ENCODE measurements at places on chromosomes 4 and X.

DNA sequence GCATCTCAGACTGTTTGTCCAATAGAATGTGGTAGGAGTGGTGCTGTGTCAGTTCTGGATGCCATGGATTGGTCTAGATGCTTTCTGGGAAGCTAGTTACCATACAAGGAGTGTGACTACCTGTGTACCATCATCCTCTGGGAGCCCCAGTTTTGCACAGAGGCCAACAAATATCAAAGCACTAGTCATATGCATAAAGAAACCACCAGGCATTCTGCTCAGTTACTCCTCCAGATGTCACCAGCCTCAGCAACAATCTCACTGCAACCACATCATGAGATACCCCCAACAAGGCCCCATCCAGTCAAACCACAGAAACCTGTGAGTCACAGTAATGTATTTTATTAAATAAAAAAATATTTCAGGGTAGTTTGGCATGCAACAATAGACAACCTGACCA lies 435.8 kb upstream of the CPEB2 start:
- no peak for DNase-seq

DNA sequence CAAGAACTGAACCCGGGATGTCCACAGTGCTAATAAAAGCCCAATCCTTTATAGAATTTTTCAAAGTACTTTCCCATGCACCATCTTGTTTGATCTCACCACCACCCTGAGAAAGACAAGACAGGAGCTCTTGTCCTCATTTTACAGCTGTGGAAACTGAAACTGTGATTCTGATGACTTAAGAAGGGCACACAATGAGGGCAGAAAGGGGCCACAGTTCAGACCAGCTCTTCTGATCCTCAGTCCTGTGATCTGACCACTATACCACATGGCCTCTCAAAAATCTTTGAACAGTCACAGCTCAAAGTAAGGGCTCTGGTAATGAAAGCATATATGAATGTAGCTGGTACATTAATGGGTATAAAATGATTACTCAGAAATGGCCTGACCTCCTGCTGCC lies 127.3 kb upstream of the CPEB2 start:
- DNase-seq, result no peak

- DNase-seq, result no peak
Observed at GRCh38 chrX:112761242-112762207, 79.1 kb downstream of the AMOT start.

DNA sequence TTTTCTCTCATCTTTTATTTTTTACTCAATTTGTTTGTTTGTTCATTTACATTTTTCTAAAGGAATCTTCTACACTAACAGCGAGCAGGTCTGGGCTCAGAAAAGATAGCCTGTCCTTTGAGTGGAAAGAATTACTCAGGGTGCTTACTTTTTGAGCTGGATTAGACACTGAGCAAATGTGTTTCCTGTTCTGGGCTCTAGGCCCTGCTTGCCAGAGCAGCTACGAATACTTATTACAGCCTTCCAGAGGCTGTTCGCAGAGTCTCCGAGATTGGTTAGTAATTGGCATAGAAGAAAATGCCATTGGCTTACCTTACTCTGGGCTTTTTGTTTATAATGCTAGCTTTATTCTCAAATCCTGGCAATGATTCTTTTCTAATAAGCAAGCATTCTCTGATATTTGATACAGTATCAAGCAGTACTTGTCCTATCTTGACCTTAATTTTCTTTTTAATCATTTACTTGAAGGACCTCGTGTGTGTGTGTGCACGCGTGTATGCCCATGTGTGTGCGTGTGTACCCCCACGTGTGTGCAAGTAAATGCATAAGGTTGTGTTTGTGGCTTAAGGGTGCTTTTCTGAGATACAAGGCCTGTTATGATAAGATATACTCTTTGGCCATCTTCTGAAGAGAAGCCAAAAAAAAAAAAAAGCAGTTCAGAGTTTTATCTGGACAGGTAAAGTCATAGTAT lies 76.2 kb upstream of the GRXCR1 start:
- DNase-seq, result no peak

DNA sequence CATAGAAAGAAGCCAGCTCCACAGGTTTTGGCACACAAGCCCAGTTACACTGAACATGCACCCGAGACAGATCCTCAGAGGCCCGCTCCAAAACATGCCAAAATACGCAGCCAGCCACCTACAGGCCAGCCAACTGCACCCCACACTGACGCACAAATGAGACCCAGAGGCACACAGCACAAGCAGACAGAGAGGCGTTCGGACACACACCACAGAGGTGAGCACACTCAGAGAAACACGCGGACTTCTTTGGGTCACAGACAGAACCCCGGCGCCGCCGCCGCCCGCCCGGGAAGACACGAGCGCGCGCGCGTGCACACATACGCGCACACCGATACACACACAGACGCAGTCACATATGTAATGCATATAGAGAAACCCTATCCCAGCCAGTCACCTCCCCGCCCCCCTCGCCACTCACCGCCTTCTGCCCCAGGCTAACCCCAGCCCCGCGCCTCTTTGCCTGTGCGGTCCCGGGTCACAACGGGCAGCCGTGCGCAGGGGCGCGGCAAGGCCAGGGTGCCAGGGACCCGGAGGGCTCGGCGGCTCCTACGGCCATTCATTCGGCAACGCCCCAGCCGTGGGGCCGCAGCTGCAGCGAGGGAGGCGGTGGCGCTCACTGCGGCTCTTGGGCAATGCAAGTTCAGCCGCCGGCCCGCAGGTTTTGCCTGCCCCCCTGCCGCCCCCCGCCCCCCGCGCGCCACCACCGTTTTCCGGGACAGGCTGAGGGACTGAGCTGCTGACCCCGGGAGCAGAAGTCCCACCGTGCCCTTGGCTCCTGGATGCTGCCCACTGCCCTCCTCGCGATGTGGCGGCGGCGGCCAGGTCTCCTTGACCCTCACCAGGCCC lies 553 bp downstream of the SEPTIN6 start:
- DNase-seq, result peak; percentile 74

GRCh38 chr4:89722517-89722916 lies 114.4 kb downstream of the SNCA start:
- DNase-seq, result no peak

DNA sequence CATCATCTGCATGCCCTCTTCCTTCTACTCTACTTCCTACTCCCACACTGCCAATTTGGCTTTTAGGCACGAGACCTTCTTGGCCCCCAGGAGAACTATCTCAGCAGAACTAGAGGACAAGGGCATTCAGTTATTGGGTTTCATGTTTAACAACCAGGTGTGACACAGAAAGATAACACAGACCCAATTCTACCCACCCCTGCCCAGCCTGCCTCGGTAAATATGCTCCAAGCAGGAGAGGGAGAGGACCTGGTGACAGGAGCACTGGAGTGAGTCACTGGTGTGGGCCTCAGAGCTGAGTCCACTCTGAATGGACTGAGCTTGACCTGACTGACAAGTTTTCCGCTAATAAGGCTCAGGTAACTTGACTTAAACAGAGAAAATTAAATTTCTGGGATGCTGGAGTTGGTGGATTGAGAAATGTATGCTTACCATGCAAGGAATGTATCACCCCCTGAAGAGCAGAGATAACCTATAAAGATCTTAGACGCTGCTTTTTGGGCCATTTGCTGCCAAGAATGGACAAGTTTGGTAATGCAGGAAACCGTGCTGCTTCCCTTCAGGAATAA lies 52.5 kb downstream of the CASP3 start:
- DNase-seq, result no peak

- no peak for DNase-seq
Observed at GRCh38 chrX:97691901-97692455, 808.3 kb downstream of the RPA4 start.

GRCh38 chr4:3338321-3338838 lies 45.6 kb downstream of the RGS12 start:
- DNase-seq, result no peak

- DNase-seq, result no peak
Observed at GRCh38 chr4:176656108-176656507, 136.6 kb downstream of the VEGFC start.

DNA sequence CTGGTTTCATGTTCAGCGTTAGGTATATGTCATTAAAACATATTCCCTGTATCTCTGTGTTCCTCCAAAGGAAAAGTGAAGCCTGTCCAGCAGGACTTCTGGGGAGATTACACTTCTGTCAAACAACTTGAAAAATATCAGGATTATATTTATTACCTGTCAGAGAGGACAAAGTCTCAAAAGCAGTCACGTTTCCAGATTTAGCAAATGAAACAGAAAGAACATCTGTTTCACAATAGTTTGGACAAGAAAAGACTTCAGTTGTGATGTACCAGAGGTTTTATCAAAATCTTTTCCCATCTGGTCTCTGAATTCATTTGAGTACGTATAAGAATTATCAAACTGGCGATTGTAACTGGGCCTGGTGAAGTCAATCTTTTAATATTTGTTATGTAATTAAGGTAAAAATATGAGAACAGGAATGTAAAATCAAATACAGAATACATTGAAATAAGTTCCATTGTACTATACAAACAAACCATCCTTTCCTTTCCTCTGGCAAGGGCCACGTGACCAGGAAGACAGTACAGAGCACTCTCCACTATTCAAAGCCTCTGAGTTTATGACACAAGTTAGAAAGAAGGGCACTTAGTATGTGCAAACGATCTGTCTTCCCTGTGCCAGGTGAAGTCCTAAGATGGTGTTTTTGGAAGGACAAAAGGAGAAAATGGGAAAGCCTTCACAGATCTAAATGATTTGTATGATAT lies 3.2 kb downstream of the CASP3 start:
- no peak for DNase-seq

DNA sequence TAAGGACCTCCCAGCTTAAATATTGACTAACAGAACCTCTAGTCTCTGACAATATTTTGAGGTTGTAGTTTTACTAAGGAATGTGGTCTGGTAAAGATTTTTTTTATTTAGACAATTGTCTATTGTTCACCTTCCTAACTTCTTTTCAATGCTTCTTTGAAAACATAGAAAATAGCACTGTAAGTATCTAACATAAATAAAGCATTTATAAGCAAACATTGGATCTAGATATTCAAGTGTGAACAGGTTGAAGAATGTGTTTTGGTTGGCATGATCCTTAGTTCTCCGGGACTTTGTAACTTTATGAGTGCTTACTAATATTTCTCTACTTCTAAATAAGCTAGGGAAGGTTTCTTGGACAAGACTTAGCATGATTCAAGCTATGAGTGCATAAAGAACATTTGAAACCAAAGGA lies 285.4 kb upstream of the ARSJ start:
- no peak for DNase-seq

- DNase-seq, result no peak
Observed at GRCh38 chr4:147581606-147582350, 35.4 kb upstream of the TMEM184C start.

- DNase-seq, result no peak
Observed at GRCh38 chrX:9677098-9677739, 88.4 kb downstream of the GPR143 start.

DNA sequence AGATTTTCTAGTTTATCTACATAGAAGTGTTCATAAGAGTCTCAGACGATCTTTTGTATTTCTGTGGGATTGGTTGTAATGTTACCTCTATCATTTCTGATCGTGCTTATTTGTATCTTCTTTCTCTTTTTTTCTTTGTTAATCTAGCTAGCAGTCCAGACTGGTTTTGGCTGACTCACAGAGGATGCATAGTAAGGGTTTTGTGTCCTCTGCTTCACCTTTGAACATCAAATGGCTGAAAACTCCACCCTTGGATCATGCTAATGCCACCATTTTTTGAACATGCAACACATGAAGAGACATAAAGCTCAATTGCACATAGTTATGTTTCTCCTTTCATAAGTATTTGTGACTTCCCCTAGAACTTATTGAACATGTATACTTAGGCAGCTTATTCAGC lies 22.8 kb downstream of the TMPRSS11A start:
- DNase-seq, result no peak

DNA sequence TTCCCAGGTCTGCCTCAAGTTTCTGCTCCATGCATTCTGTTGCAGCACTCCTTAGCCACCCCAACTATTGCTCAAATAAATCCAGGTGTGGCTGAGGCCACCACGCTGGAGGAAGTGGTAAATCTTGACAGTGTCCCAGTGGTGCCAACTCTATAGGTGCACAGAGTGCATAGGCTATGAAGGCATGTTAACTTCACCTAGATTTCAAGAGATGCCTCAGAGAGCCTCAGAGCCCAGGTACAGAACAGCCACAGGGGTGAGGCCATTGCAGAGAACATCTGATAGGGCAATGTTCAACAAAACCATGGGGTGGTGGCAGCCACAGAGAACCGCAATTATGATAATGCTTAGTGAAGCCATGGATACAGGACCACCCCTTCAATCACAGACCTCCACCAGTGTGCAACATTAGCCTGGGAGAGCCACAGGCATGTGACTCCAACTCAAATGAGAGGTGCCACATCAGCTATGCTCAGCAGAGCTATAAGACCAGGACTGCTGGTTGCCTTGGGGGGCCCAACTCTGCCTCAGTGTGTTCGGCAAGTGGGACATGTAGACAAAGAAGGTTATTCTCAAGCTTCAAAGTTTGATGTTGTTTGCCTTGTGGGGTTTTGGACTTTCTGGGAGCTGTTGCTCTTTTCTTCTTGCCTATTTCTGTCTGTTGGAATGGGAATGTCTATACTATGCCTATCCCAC lies 468.7 kb downstream of the ANKRD50 start:
- DNase-seq, result no peak
